Smooth muscle cell of bladder (primary cell): ENCODE measurements at places on chromosomes 6 and 20. TPM values are rescaled to one million over a fixed set of nuclear protein-coding genes. Genes with fewer than 3 reads are reported as not detected.

Gene MLN
- not detected in 2 replicates for total RNA-seq

Gene CRISP2
- total RNA-seq: not detected in 2 replicates

Gene PRPH2
- 1.8 and 2.5 TPM in 2 replicates for total RNA-seq

Gene TAP1
- 37.1 and 41.5 TPM in 2 replicates for total RNA-seq

Gene LRRC73
- 0.28 and 0.65 TPM in 2 replicates for total RNA-seq
